Esophagus mucosa (tissue), 1 donor: ENCODE measurements at places on chromosomes 16 and 17. TPM values are rescaled to one million over a fixed set of nuclear protein-coding genes. Genes with fewer than 3 reads are reported as not detected.

Gene NPIPA8
- total RNA-seq: 5.8 TPM

Gene GCGR
- 0.08 TPM for total RNA-seq

Gene EFNB3
- total RNA-seq: 1.6 TPM

Gene FBXW10
- total RNA-seq: 0.16 TPM

Gene HSD11B2
- 6.6 TPM for total RNA-seq

Gene HOXB5
- 0.16 TPM for total RNA-seq

Gene GRAP
- total RNA-seq: 1.00 TPM

Gene OSBPL7
- 1.8 TPM for total RNA-seq

Gene KRT15
- total RNA-seq: 2,810 TPM

Gene ARHGAP44
- total RNA-seq: 0.28 TPM

Gene WNT9B
- not detected for total RNA-seq

Gene CDR2L
- total RNA-seq: 2.7 TPM

Gene MT1M
- 2.0 TPM for total RNA-seq
